Stimulated activated CD4-positive, alpha-beta T cell treated with anti-CD3 and anti-CD28 coated beads, TNF-alpha, amount 100 ng/mL, for 1 hour (primary cell): ENCODE measurements at places on chromosomes 6 and 20.

DNA sequence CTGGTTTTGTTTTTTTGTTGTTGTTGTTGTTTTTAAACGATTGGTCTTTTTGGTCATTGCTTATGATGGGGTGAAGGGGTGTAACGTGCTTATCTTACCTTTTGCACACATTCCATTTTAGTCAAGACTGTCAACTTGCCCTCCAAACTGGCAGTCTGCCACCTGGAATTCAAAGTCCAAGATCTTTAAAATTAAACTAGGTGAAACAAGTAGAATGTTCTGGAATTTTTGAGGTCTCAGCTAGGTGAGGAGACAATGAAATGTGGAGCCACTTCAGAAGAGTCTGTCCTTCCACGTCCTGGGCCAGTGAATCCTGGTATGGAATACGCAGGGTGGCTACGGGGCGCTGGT lies 344.6 kb downstream of the ZFAND3 start:
- DNase-seq: no peak

DNA sequence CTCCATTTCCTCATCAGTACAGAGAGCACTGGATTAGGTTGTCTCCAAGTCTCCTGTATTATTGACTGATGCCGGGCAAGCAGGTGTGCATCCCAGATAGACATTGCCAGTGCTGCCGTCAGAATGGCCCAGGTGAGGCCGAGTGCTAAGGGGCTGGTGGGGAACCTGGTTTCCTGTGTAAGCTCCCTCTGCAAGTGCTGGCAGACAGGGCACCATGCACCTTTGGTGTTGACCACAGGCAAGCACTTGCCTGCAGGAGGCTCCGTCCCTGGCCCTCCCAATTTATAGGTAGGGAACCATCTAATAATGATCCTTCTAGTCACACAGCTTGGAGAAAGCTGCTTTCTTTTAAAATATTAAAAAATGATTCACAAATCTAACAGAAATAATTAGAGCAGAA lies 747 bp downstream of the GABRR1 start:
- no peak for DNase-seq

GRCh38 chr20:18805881-18806280 lies 7.7 kb upstream of the SCP2D1 start:
- no peak for DNase-seq

- DNase-seq: no peak
Observed at GRCh38 chr6:36590237-36590636, 3.9 kb upstream of the SRSF3 start.

DNA sequence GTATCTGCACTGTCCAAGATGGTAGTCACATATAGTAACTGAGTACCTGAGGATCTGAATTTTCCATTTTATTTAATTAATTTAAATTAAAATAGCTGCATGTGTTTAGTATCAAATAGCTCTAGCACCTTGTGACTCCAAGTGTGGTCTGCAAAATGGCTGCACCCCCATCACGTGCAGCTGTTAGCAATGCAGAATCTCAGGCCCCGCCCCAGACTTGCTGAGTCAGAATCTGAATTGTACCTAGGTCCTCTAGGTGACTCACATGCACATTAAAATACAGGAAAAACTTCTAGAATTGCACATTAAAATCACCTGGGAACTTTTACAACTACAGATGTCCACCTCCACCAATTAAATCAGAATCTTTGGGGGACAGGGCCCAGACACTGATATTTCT lies 19.2 kb upstream of the FAM83C start:
- DNase-seq: peak; percentile 37

DNA sequence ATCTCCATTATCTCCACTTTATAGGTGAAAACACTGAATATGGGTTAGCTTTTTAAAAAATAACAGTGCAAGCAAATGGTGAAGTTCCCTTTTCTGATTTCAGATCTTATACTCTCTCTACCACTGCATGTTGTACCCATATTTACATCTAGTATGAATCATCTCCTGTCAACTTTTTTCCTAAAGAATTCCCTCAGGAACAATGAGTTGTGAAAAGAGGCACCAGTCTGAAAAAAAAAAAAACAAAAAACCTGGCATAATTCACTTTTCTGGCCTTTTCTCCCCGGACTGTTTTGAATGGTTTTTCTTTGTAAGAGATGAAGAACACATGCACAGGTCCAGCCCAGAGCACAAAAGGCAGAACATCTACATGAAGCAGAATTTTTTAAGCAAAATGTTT lies 596.0 kb downstream of the COL12A1 start:
- no peak for DNase-seq

DNA sequence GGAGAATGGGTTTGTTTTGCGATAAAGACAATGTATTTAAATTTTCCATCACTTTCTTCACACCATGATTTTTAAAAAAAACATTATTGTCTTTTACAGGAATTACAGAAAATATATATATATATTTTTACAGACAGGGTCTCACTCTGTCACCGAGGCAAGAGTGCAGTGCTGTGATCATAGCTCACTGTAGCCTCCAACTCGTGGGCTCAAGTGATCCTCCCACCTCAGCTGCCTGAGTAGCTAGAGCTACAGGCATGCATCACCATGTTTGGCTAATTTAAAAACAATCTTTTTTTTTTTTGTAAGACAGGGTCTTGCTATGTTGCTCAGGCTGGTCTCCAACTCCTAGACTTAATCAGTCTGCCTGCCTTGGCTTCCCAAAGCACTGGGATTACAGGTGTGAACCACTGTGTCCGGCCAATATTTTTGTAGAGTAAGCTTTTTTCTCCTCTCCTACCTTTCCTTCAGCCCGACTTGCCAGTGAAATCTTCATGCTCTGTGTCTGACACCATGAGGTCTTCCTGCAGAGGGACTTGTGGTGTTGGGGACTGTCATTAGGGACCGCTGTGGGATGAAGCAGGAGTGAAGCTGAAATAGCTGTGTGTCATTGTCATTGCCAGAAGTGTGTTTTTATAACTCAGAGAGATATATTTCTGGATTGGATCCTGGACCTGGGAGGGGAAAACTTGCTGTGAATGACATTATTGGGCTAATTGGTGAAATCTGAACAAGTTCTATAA lies 13.2 kb downstream of the DSP start:
- DNase-seq: no peak

- no peak for DNase-seq
Observed at GRCh38 chr6:111157412-111157811, 70.1 kb downstream of the SLC16A10 start.

GRCh38 chr6:82205930-82206392 lies 41.6 kb downstream of the IBTK start:
- DNase-seq: no peak

- DNase-seq: no peak
Observed at GRCh38 chr20:33233129-33233774, 2.5 kb upstream of the BPIFA1 start.

- no peak for DNase-seq
Observed at GRCh38 chr6:160799801-160800506, 97.9 kb downstream of the PLG start.

DNA sequence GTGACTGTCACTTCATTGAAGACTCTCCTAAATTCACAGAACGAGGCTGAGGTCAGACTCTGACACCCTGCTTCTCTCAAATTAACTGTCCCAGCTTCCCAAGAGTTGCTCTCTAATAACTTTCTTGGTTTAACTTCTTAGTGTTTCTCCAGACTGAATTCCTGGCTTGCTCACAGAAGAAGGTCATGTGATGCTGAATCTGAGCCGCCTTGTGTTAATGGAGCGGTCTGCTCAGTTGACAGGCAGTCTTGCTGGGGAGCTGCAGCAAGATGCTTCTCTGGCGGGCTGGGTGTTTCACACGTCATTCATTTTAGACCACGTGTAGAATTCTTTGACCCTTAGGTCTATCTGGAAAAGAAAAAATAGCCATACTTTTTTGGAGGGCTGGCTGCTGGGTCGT lies 107.3 kb downstream of the FOXO3 start:
- DNase-seq: no peak

- no peak for DNase-seq
Observed at GRCh38 chr6:13373919-13374318, 45.6 kb upstream of the TBC1D7 start.

- no peak for DNase-seq
Observed at GRCh38 chr6:40946738-40947301, 92.2 kb downstream of the UNC5CL start.

DNA sequence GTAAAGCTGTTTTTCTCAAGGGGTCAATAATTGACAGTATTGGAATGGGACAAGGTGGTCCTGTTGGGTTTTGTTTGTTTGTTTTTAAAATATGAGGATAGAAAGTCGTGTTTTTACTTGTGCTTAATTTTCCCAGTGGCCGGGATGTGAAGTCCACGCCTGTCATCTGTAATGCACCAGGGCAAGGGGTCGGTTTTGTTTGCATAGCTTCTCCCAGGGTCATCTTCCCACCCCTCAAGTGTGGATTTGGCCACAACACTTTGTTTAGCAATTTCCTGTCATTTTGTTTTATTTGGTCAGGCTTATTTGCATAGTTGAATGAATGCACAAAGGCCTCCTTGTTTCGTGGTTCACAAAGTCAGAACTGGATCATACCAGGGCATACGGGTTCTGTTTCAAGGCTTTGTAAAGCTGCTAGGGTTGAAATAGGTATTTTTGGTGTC lies 29.8 kb downstream of the SYNJ2 start:
- no peak for DNase-seq

DNA sequence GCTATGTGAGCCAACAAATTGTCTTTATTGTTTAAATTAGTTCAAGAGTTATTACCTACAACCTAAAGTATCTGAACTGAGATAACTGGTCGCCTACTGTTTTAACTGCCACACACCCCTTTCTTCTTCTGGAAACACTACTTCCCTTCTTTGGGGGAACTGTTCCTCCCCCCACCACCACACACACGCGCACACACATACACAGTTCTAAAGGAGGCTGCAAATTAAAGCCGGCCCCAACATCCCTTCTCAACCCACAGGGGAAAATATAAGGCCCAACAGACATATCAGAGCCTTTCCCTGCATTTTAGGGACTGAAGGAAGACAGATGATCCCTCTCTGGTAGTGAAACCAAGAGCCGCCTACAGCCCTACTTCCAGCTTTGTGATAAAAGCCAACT lies 348.0 kb upstream of the JARID2 start:
- no peak for DNase-seq

DNA sequence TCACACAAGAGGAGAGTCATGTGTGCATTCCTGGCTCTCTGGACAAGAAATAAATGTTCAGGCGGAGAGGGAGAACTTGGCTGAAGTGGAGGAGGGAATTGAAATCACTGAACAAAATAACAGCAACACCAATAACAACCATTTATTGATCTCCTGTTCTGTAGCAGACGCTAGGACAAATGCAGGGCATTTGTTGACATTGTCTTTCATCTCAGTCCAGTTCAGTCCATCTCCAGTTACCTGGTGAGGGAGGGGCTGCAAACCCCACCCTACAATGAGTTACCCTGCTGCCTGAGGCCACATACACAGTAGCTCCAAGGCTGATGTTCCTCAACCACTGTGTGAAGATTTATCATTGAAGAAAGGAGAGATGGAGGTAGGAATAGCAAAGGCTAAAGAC lies 27.3 kb downstream of the UNC5CL start:
- no peak for DNase-seq

DNA sequence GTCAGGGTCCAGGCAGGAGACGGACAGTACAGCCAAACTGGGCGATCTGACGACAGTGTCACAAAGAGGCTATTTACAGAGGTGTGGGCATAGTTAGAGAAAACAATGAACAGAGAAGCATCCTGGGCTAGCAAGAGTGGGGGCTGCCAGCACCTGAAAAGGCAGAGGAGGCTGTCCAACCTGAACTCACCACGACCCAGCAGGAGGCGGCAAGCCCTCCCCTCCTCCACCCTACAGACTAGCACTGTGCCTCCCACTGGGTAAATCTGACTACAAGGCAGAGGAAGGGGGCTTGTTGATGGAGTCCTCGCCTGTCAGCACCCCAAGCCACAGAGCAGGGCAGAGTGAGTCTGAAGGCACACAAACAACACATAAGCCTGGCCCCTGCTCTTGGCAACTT lies 52.8 kb upstream of the CDYL start:
- no peak for DNase-seq

GRCh38 chr20:58826271-58826670 lies 24.4 kb downstream of the GNAS-AS1 start:
- DNase-seq: no peak

- DNase-seq: no peak
Observed at GRCh38 chr6:6600875-6601274, 12.4 kb downstream of the LY86 start.

GRCh38 chr20:34282041-34282440 lies 21.1 kb downstream of the AHCY start:
- DNase-seq: no peak

DNA sequence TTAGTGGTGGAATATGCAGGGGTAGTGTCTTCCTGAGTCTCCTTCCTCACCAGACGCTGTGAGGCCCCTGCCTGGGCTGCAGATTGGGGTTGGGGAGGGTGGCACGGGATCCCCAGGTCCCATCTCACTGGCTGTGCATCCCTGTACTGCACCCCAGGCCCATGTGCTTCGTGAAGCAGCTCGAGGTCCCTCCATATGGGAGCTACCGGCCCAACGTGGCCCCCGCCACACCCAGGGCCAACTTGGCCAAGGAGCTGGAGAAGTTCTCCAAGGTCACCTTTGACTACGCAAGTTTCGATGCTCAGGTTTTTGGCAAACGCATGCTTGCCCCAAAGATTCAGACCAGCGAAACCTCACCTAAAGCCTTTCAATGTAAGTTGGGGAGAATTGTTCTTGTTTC lies 38.6 kb upstream of the PCMTD2 start:
- DNase-seq: no peak

GRCh38 chr6:37254881-37255280 lies 2.7 kb upstream of the TBC1D22B start:
- no peak for DNase-seq

DNA sequence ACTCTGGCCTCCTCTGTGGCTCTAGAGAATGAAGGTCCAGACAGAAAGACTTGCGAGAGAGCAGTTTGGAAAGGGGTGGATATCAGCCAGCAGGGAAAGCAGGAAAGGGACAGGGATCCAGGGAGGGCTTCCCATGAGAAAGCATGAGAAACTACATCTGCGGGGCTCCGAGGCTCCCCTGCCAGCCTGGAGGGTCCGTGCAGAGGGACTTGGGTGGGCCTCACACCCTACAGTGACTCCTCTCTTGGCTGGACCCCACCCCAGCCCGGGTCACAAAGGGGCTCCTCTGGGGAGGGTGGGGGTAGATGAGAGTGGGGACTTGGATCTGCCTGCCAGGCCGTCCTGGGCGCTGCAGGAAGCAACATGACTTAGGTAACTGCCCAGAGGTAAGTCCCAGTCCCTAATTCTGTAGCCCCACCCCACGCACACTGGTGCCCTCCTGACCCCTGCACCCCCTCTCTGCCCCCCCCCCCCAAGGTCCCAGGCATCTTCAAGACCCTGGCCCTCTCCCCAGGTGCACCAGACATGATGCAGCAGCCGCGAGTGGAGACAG lies at the start of gene TMEM239:
Gene TMEM239 (plus strand): TSS at position 335 of the 553 bp plus-strand sequence. CDS start 191 bp downstream, at position 526.
- no peak for DNase-seq

DNA sequence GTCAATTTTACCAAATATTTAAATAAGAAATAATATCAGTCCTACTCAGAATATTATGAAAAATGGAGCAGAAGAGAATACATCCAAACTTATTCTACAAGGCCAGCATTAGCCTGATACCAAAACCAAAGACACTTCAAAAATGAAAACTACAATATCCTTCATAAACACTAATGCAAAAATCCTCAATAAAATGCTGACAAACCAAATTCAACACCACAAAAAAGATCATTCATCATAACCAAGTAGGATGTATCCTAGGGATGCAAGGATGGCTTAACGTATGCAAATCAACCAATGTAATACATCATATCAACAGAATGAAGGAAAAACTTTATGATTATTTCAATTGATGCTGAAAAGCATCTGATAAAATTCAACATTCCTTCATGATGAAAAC lies 352.4 kb upstream of the ADGRB3 start:
- DNase-seq: no peak

GRCh38 chr20:58880994-58881752 lies 28.7 kb downstream of the GNAS start:
- DNase-seq: no peak

GRCh38 chr6:64733433-64733832 lies 973.6 kb downstream of the EYS start:
- no peak for DNase-seq
